HS-27A (cell line): ENCODE measurements at places on chromosomes 2 and 18.

- DNase-seq: no peak
Observed at GRCh38 chr2:159715451-159715850, 3.1 kb downstream of the MARCHF7 start.

GRCh38 chr2:176525086-176525485 lies 255.8 kb downstream of the MTX2 start:
- DNase-seq: no peak

DNA sequence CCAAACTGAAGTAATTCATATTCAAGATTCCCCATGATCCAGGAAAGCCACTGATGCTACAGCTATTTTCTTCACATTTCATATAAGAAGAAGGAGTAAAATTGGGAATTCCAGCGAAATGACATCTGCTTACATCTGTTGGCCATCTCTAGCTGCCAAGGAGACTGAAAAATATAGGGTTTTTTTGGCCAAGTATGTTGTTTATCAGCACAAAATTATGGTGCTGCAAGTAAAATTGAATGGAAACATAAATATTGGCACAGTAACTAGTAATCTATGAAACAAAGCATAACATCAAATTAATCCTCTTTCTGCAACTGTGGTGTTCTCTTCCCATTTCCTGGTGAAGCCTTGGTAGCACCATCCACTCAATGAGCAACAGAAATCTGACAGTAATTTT lies 649.5 kb upstream of the ZNF804A start:
- no peak for DNase-seq

- DNase-seq: no peak
Observed at GRCh38 chr2:148965623-148966437, 72.7 kb upstream of the LYPD6B start.
